ENCODE measurements at places on chromosomes 11 and 22.

DNA sequence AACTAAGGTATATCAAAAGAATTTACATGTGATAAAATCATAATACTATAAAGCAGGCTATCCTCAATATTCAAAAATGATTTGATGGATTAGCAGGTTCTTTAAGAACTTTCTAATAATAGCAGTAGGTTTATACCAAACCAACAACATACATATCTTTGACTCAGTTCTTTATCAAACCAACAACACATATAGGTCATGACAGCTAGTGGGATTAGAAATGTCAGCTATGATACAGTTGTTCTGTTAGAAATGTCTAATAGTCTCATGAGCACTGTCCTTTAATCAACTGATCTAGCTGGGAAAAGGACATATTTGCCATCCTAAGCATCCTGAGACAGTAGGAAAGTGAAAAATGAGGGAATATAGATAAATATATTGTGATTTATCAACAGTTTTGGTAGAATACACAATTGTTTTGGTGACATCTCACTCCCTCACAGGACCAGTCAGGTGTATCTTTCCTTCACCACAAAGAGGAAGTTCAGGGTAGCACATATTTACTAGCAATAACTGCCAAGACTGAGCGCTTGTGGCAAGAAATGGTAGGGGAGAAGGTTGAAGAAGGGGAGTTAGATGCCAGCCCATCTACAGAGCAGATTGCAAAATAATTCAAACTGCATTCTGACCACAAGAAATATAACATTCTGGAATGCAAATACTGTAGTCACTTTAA is 90.8 kb upstream of the APOA1 start:
- DNase-seq, result no peak

DNA sequence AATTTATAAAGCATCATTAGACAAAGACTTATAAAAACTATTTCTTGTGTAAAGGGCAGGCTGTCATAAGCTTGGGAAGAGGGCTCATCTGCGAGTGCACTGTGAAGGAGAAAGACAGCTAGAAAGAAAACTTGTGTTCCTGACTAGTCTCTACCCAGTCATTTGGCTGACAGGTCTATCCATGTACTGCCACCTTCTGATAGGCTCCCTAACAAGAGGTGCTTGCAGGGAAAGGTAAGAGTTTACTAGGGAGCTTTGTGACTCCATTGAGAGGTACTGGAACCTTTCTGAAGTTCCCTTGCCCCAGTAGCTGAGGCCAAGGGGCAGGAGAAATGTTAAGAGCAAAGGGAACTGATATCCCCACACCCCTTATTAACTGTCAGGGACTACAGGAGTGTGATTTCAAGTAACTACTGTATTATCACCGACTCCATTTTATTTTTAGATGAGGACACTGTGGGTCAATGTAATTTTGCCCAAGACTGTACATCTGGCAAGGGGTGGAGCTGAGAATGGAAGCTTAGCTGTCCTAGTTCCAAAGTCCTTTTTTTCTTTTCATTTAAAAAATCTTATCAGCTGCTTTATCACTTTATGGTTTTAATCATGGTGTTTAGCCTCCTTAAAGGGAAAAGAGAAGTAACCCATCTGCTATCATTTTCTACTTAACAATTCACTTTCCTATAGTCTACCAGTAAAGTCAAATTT is 129.4 kb downstream of the ARHGAP20 start:
- no peak for DNase-seq

DNA sequence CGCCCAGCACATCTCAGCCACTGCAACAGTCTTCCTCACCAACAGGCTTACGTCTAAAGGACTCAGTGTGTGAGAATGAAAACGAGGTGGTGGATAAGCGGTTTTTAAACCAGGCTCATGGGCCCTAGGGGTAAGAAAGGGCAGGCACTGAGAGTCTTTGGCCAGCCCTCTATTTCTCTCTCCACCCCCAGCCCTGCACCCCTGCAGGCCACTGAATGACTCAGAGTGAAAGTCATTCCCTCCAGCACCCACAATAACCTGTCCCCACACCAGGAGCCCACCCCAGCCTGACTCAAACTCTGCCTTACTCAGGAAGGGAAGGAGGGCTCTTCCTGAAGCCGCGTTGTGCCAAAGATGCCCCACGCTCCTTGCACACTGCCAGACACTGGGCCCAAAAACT is 72.0 kb downstream of the LARGE1 start:
- DNase-seq, result no peak

GRCh38 chr22:48238966-48239365 is 1476.5 kb downstream of the TBC1D22A start:
- DNase-seq, result no peak

GRCh38 chr11:120378474-120378873 is 42.3 kb downstream of the ARHGEF12 start:
- DNase-seq, result no peak

GRCh38 chr11:8480858-8481257 is 113.2 kb downstream of the STK33 start:
- DNase-seq, result no peak

DNA sequence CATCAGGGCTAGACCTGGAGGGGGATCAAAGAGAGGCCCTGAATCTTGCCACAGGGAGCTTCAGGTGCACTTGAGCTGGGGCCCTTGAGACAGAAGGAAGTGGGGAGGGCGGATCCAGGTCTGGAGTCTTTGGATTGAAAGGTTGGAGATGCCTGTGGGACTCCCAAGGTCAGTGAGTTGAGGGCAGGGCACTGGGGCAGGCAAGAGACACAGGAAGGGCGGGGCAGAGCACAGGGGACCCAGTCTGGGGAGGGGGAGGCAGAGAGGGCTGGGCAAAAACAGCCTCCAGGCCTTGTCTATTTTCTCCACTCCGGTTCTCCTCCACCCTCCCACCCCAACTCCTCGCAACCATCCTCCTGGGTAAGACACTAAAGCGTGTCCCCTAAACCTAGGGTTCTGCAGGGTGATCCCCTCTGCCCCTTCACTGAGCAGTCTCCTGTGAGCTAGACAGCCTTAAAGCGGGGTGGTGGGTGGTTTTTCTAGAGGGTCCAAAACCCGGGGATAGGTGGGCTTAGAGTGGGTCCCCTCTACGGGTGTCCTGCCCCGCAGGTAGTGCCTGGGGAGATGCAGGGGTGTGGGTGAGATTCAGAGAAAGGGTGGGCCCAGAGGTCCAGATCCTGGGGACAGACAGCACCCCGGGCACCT is 38.6 kb upstream of the CELSR1 start:
- DNase-seq, result no peak

- no peak for DNase-seq
These were observed 11.4 kb upstream of the ADSL start for GRCh38 chr22:40334899-40335298.

DNA sequence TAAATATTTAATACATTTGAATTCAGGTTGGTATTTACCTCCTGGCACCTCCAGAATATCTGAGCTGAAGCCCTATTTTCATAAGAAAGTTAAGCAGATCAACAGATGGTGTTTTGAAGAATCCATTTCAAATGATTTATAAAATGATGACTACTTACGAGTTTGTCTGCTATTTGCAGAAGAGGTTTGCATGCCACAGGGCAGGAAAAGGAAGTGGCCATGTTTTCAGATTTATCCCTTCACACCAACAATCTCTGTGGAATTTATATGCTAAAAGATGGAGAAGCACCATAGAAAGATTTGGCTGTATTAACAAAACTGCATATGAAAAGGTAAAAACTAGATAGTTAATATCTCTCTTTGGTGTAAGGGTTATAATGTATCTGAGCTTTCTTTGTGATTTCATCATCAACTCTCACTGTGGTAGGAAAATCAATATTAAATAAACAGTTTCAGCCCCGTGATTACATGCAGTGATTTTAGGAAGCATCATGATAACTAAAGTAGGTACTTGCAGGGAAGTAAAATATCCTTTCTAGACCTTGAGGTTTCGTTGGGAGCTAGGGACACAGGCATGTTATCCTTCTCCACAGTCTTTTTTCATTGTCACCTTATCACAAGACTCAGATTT is 2.6 kb downstream of the BMAL1 start:
- DNase-seq, result no peak

GRCh38 chr11:626475-627307 is at the start of gene SCT:
SCT (minus strand) TSS chr11:627181; CDS start chr11:627143, 38 bp downstream.
- DNase-seq, result no peak

DNA sequence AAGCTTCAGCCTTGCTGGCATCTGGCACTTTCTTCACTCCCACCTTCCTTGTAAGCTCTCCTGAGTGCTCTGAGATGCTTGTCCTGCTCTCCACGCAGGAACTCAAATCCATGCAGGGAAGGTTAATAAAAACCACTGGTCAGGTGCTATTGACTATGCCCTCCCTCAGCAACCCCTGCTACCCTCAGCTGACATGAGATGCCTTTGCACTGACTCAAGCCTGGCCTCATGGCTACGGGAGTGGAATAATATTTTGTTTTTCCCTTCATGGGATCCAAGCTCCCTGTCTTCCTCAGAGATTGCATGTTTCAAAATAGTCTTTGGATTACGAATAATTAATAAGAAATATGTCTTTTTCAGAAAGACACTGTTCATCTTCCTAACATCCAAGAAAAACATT is 31.7 kb upstream of the ABCC8 start:
- no peak for DNase-seq

GRCh38 chr22:28600546-28601143 is 79.0 kb downstream of the TTC28 start:
- DNase-seq, result peak; percentile 36

DNA sequence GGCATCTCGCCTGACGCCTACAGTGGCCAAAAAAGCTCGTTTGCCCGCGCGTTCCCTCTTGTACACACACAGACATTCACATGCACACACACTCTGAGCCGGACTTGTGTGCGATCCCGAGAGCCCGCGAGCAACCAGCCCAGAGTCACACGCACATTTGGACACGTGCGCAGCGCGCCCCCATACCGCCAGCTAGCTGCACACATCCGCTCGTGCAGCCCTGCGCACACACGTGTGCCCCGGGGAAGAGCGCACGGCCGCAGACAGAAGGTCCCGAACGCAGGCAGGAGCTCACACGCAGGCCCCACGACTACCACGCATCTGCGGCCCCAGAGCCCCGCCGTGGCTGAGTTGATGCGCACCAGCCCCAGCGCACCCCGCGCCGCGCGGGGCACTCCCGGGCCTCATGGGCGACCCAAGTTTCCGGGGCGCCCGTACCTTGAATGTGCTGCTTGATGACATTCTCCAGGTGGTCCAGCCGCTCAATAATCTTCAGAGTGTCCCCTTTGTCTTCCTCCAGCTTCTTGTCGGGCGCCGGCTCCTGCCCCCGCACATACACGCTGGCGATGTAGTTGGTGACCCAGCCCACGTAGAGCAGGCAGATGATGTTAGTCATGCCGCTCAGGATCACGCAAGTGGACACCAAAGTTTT is 758 bp downstream of the GALNT18 start:
- no peak for DNase-seq

DNA sequence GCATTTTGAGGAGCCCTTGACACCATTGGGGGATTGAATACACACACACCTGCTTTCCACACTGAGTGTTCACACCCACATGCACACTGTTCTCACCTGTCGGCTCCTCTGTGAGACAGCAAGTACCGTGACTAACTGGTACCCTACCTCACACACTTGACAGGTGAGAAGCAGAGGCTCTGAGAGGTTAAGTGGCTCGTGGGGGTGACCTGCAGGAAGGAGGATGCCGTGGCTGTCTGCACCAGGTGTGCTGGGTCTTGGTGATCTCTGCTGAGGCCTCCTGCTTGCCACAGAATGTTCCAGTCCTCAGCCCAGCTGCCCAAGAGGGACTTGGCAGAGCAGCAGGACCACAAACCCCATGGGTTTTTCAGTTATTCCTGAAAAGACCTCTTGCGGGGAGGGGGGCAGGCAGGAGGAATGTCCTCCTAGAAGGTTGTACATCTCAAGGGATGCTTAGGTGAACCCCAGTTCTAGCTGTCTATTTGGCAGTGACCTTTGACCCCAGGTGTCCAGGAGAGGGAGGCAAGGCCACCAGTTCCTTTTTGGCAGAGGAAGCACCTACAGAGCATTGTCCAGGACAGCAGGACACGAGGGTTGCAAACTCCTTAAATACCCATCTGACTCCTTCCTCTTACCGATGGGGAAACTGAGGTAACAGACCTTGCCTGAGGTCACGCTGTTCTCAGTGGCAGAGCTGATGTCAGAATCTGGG is 66.0 kb downstream of the SHISAL1 start:
- DNase-seq, result no peak

DNA sequence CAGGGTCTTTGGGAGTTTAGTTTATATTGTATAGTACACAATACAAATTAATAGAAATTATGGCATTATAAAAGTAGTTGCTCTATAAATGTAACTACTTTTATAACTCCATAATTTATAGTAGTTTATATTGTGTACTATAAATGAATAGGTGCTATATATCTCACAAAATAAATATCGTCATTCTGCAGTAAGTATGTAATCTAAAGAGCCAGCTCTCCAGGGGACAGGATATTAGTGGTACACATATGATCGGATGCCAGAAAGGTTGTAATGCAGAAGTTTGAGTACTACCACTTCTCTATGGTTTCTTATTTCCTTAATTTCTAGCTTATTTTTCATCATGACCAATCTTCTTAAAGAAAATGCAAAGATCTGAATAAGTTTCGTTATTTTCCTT is 20.2 kb upstream of the CWF19L2 start:
- DNase-seq, result no peak

DNA sequence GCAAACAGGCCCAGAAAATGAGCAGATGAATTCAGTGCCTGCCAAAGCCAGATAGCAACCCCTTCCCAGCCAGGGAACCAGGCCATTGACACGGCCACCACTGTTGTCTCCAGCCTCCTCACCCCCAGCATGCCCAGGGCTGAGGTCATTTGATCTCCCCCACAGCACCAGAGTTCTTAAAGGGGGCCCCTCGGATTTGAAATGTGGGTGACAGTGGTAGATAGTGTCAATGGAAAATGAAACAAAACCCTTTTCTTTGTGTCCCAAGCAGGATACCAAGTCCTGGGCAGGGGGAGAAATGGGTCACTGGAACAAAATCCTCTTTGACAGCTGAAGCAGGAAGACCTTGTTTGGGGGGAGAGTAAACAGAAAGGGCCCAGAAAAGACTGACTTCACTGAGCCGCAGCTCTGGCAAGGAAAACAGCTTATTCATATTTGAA is 14.3 kb upstream of the ACCSL start:
- DNase-seq, result no peak

DNA sequence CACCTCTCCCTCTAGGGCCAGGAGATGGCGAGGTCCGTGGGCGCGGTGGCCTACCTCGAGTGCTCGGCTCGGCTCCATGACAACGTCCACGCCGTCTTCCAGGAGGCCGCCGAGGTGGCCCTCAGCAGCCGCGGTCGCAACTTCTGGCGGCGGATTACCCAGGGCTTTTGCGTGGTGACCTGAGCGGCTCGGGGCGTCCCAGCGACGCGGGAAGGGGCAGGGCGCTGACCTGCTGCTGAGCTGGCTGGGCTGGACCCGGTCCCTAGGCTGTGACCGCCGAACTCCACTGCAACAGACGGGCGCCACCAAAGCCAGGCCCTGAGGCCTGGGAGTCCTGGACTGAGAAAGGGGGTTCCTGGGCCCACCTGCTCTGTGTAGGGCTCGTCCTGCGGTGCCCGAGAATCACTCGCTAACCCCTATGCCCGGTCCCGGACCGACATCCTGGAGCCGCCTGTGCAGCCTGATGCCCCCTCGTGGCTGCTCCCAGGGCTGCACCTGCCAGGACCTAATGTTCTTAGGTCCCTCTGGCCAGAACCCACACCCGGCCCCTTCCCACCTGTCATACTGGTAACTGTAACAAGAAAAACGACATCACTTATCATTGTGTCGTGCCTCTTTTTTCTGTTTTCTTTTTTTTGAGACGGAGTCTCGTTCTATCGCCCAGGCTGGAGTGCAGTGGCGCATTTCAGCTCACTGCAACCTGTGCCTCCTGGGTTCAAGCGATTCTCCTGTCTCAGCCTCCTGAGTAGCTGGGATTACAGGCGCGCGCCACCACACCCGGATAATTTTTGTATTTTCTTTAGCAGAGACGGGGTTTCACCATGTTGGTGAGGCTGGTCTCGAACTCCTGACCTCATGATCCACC is 15.0 kb downstream of the RHOD start:
- DNase-seq, result no peak

GRCh38 chr11:44620328-44620725 is 54.9 kb downstream of the CD82 start:
- DNase-seq, result no peak

All from NCI-H2107 (cell line).